ENCODE measurements at places on chromosomes 3 and 15. TPM values are rescaled to one million over a fixed set of nuclear protein-coding genes. Genes with fewer than 3 reads are reported as not detected.

A4GNT gene
- total RNA-seq = not detected

ITGA11 gene
- total RNA-seq = 24.8 TPM

LRTM1 gene
- not detected for total RNA-seq

PROK2 gene
- not detected for total RNA-seq

SYNPR gene
- total RNA-seq = not detected

FAM107A gene
- total RNA-seq = 21.7 TPM

DNAJB11 gene
- 61.3 TPM for total RNA-seq

GTF2E1 gene
- total RNA-seq = 8.1 TPM

GOLGA6L7 gene
- not detected for total RNA-seq

PATL2 gene
- total RNA-seq = 11.0 TPM

AMOTL2 gene
- total RNA-seq = 20.3 TPM

CDHR4 gene
- total RNA-seq = not detected

TMEM42 gene
- 8.9 TPM for total RNA-seq

GOLGA8S gene
- not detected for total RNA-seq

KCNH8 gene
- total RNA-seq = 0.18 TPM

SEC22C gene
- 56.4 TPM for total RNA-seq

SPINT1 gene
- total RNA-seq = 991 TPM

MUC20 gene
- 57.8 TPM for total RNA-seq

GPR15 gene
- total RNA-seq = 26.4 TPM

MAP6D1 gene
- not detected for total RNA-seq

IMPG2 gene
- 0.83 TPM for total RNA-seq

PLA2G4D gene
- total RNA-seq = not detected

SLC7A14 gene
- total RNA-seq = 0.18 TPM

RTP1 gene
- not detected for total RNA-seq

FETUB gene
- not detected for total RNA-seq

COPS2 gene
- total RNA-seq = 50.6 TPM

LDHAL6B gene
- total RNA-seq = not detected

ADAMTS9 gene
- 52.0 TPM for total RNA-seq

KBTBD13 gene
- not detected for total RNA-seq

ARGFX gene
- total RNA-seq = not detected

SPTSSB gene
- not detected for total RNA-seq

ACAD11 gene
- 138 TPM for total RNA-seq

GOLGA8G gene
- total RNA-seq = not detected

SNTN gene
- not detected for total RNA-seq

ZNF80 gene
- total RNA-seq = not detected

CSPG5 gene
- 1.3 TPM for total RNA-seq

RARRES1 gene
- total RNA-seq = 11.6 TPM

PLSCR2 gene
- total RNA-seq = not detected

CELF6 gene
- total RNA-seq = 1.8 TPM

SHISA5 gene
- total RNA-seq = 60.2 TPM

LMAN1L gene
- not detected for total RNA-seq

RNU5B-1 gene
- not detected for total RNA-seq

ACP3 gene
- 11.9 TPM for total RNA-seq

GABRB3 gene
- 1.7 TPM for total RNA-seq

NTRK3 gene
- total RNA-seq = 1.9 TPM
